ENCODE measurements at places on chromosomes 12 and 14.

DNA sequence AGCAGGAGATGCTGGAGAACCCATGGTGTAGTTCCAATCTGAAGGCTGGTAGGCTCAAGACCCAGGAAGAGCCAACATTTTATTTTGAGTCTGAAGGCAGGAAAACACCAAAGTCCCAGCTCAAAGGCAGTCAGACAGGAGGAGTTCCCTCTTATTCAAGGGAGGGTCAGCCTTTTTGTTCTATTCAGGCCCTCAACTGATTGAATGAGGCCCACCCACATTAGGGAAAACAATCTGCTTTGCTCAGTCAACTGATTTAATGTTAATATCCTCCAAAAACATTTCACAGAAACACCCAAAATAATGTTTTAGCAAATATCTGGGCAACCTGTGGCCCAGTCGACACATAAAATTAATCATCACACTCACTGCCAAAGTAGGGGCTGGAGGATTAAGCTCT is 130.8 kb downstream of the LMNTD1 start:
- DNase-seq, result no peak

- peak; percentile 43 for DNase-seq
These were observed 68.7 kb downstream of the RPAP3 start for GRCh38 chr12:47636908-47637780.

GRCh38 chr14:22872833-22873520 is 1.4 kb downstream of the LRP10 start:
- DNase-seq, result no peak

GRCh38 chr14:93012951-93013719 is 90.2 kb downstream of the CHGA start:
- no peak for DNase-seq

- DNase-seq, result no peak
These were observed 5.7 kb downstream of the AHNAK2 start for GRCh38 chr14:104972301-104973134.

- DNase-seq, result no peak
These were observed 1.0 kb upstream of the BTG1 start for GRCh38 chr12:92146497-92147224.

- no peak for DNase-seq
These were observed 216.0 kb upstream of the RGS6 start for GRCh38 chr14:71716041-71716772.

GRCh38 chr12:94336211-94336925 is 123.3 kb downstream of the CEP83 start:
- DNase-seq, result no peak

DNA sequence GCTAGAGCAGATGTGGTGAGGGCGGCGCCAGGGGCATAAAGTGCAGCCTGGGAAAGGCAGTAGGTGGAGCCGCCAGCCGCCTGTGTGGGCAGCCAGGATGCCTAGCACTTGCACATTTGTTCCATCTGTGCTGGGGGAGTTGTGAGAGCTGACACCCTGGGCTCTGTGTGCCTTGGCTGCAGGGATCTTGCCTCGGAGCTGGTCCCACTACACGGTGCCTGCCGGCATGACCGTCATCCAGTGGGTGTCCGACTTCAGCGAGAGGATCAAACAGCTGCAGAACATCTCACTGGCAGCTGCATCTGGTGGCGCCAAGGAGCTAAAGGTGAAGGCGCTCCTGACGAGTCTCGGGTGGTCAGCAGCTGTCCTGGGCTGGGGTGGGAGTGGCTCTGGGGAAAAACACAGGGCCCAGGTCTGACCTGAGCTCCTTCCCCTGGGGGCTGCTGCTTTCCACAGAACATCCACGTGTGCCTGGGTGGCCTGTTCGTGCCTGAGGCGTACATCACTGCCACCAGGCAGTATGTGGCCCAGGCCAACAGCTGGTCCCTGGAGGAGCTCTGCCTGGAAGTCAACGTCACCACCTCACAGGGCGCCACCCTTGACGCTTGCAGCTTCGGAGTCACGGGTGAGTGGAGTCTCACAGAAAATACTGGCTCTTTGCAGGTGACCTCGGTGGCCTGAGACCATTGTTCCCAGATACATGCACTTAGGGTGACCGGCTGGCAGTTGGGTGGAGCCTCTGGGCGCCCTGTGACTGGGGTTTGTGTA is 37.4 kb downstream of the HSP90AA1 start:
- DNase-seq, result no peak

- DNase-seq, result no peak
These were observed 46.8 kb downstream of the ATP2B1 start for GRCh38 chr12:89661706-89662330.

- no peak for DNase-seq
These were observed 35.5 kb downstream of the TMBIM6 start for GRCh38 chr12:49776858-49777257.

Data from liver (tissue), 10 donors.